ENCODE measurements at places on chromosomes 7 and 10.

DNA sequence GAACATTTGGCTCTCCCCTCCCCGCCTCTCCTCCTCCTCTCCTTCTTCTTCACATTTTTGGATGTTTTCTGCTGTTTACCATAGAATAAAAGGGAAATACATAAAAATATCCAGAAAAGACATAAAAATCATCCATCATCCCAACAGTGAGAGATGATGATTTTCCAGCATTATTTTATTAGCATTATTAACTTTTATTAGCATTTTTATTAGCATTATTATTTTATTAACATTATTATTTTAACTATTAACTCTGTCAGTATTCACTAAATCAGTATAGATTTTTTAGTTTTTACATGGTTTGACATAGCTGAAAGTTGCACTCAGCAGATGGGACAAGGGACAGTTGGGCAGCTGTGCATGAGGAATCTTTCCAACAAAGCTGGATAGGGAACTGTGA is 16.2 kb upstream of the SLC35B4 start:
- no peak for DNase-seq

DNA sequence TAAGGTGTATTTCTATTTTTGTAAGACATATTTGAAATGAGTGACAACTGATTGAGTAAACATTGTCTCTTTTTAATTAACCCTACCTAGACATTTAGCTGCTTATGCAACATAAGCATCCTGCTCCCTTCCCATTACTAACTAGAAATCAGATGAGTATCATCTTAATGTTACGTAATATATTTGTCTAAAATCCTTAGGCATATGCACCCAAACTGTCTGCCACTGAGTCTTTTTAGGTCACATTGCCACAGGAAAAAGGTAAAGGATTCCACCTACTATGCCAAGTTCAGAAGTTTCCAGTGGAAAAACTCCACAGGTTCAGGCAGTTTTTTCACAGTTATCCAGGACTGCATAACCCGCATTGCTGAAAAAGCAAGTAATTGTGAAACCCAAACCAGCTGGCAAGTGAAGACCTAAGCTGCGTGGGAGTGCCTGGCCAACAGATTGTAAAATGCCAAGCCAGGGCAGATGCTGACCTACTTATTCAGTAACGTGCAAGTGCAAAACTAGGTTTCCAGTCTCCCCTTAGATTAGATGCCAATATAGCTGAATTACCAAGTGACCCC is 983.7 kb downstream of the GATA3 start:
- DNase-seq: no peak

GRCh38 chr10:125629758-125630376 is 53.1 kb downstream of the TEX36 start:
- DNase-seq: no peak

- DNase-seq: no peak
Measured at GRCh38 chr7:20438694-20439376, 108.1 kb downstream of the ITGB8 start.

DNA sequence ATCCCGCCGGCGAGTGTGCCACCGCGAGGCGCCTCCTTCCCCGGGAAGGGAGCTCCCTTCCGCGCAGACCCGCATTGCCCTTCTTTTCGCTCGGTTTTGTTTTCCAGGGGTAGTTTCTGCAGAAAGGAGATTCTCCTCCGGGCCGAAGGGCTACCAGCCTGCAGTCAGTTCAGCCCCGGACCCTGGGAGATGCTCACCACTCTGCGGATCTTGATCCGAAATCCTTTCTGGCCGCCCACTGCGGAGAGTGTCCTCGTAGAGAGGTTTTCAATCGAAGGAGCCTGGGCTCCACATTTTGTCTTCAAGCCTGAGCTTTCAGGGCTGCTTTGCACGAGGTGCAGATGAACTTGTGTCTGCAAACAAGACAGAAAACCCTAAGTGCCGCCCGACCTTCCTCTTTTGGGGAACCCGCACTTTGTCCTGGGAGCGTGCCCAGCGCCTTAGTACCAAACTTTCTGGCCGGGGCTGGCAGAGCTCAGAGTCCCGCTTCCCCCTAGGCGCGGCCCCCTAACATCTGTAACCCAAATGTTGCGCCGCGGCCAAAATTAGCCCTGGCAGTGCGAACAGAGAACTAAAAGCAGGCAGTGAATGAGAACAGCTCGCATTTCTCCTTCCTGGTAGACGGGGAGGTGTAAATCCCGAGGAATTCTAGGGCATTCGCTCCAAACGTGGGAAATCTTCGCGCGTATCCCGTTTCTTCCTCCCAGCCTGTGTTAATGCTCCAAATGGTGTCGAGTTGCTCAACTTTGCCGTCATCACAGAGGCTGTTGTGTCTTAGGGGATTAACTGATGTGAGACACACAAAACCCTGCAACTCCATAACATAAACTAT is 6.7 kb upstream of the EN2 start:
- no peak for DNase-seq

- DNase-seq: no peak
Measured at GRCh38 chr7:41399171-41399570, 303.7 kb downstream of the INHBA start.

GRCh38 chr7:148255333-148255732 is 335.2 kb upstream of the C7orf33 start:
- DNase-seq: no peak

- no peak for DNase-seq
Measured at GRCh38 chr10:126126866-126127265, 230.5 kb downstream of the FANK1 start.

DNA sequence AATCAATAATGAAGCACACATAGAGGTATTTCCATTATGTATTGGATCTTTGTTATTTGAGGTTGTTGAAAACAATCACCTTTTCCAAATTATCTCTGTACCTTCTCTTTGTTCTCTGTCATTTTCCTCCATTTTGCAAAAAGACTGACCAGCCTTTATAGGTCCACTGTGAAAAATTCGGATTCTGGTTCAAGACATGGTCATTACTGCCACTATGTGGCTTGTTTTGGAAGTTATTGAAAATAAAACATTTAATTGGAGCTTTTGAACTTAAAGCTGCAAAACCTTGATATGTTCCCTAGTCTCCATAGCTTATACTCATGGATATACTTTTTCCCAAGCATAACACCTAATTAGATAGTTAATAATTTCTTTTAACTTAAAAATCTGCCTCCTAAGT is 1094.4 kb downstream of the NRG3 start:
- no peak for DNase-seq
